ENCODE measurements at places on chromosomes 16 and 17.

DNA sequence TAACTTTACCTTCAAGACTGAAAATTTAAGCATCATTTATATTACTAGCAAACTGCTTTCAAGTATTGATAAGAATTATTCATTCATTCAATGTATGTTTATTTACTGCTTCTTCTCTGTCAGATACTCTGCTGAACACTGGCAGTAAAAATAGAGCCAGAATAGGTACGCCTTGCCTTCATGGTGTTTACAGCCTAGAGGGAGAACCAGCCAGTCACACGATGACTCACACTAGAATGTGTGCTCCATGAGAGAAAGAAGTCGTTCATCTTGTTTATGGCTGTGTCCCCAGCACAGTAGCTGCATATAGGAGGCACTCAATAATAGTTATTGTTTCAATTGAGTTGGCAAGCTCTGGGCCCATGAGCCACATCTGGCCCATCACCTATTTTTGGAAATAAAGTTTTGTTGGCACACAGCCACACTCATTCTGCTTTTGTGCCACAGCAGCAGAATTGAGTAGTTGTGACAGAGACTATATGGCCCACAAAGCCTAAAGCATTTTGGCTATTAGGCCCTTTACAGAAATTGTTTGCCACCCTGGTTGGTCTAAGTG is 84.2 kb downstream of the TMC6 start:
- no peak for DNase-seq

- no peak for DNase-seq
Observed at GRCh38 chr17:44324092-44324570, 492 bp downstream of the SLC25A39 start.

DNA sequence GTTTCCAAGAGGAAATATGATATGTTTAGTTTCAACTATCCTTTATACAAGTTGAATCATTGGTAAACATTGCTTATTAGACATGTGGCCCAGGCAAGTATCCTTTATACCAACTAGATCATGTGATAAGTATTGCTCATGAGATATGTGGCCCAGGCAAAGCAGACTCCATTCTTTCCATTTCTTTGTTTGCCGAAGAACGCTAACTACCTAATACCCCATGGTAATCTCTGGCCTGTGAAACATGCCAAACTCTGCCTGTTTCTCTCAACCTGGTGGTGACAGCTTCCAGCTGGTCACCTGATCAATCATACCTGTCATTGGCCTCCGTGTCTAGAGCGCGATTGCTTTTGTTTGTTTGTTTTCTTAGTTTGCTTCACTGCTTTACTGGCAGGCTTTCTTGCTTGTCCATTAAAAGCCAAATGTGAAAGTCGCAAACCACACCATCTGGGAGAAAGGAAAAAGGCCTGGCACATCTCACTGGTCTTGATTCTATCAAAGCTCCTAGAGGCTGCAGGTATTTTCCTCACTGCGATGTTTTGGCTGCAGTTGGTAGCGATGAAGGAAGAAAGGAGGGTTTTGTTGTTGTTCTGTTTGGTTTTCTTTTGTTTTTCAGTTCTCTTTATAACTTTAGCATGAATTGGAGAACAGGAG is 686.2 kb downstream of the KCNJ2 start:
- no peak for DNase-seq

DNA sequence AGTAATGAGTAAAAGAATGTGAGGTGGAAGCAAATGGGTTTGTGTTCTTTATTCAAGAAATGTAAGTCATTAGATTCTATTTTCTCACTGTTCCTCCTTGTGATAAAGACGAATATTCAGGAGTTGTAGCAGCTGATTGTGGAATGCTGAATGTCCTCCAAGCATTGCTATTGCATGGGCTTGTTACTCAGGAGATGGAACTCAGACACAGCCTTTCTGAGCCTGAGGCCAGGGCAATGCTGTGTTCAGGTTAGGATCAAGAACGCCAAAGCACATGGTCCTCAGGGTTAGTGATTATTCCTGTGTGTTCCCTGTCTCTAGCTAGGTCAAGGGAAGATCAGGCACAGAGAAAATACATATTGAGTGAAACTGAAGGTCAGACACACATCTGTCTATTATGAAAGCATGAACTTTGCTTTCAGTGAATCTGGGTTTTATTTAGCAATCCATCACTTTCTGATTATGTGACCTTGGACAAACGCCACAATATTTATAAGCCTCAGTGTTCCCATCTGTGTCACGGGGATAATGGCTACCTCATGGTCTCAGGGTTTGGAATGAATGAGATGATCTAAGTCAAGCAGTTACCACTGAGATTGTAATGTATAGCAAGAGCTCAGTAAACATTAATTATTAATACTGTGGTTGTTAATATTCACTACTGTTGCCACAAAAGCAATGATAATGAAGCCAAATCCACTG is 426.8 kb upstream of the DYNLRB2 start:
- DNase-seq: no peak

DNA sequence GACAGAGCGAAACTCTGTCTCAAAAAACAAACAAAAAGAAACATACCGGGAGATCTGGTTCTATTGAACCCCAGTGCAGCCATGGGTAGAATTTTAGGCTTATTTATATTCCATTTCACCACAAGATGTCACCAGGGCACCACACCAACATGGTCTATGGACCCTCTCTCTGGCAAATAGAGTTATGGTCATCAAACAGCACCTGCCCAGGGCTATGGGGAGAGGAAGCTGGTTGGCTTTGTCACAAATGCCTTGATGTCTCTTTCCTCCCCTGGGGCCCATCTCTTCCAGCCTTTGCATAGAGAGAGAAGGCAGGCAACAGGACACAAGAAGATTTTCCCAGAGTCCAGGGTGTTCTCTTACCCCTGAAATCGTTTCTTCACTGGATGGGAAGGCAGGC is 128.4 kb downstream of the WWOX start:
- DNase-seq: no peak
